NCI-H2227 treated with DMSO at 0.1 percent for 48 hours (cell line): ENCODE measurements at places on chromosomes 6 and 20.

GRCh38 chr6:39793516-39793915 lies 1.3 kb downstream of the DAAM2 start:
- DNase-seq, result no peak

- DNase-seq, result peak; percentile 52
These were observed 147.9 kb downstream of the SOX4 start for GRCh38 chr6:21741221-21742109.

GRCh38 chr6:139944131-139944530 lies 569.7 kb upstream of the CITED2 start:
- DNase-seq, result no peak

- no peak for DNase-seq
These were observed 16.8 kb downstream of the TAF4 start for GRCh38 chr20:62048821-62049291.

- DNase-seq, result no peak
These were observed 16.1 kb upstream of the PBOV1 start for GRCh38 chr6:138234363-138234762.

GRCh38 chr6:29723262-29723665 lies at the start of gene HLA-F:
Gene HLA-F, plus strand, starts transcription at chr6:29723434. Its CDS starts 30 bp downstream, at chr6:29723464.
- DNase-seq, result peak; percentile 75

DNA sequence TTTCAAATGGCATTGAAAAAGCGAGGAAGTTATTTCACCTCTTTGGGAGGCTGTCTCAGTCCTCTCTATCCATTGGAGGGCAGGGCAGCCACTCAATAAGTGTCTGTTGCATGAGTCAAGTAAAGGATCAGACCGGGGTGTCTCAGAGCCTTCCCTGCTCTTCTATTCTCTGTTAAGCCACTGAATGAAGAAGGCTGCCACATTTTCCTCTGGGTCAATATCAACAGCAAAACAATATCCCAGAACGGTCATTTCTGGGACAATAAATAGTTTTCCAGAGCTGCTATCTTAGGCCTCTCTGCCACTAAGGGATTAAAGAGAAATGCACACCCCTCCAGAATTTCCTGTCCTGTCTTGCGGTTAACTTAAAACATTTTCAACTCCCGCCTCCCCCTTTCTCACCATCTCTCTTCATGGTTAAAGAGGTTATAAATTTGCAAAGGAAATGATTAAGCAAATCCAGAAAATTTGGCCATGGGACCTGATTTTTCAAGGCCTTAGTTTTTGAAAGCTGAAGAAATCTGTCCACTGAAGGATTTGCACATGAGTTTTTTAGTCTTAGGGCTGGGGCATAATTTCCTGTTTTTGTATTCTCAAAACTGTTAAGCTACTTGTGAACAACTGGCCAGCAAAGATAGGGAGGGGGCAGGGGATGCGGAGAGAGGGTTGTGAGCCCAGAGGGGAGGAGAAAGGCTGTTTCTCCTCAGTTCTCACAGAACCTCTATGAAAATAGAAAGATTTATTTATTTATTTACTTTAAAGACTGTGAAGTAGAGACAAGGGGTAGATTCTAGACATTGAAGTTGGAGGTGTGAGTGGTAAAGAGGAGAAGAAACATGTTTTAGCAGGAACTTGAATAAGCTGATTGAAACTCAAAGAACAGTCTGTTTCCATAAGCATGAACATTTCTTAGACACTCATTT lies 135.7 kb downstream of the BCAS1 start:
- DNase-seq, result no peak

GRCh38 chr20:21280522-21281016 lies 22.6 kb upstream of the XRN2 start:
- no peak for DNase-seq

GRCh38 chr6:69774740-69775584 lies 21.8 kb downstream of the LMBRD1 start:
- no peak for DNase-seq

DNA sequence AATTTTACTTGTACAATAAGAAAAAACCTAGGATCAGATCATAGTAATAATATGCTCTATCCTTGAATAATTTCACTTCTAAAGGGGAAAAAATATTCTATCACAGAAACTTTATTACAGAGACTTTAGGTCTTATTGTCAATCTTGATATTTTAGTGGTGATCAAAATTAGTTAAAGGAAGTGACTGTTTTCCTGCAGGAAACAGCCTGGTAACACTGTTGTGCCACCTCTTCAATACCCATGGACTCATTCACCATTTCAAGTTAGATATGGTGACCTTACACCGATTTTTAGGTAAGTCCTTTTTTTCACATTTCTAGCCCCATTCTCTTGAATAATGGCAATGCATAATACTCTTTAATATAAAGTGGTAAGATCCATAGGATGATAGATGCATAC lies 99.2 kb downstream of the MTFR2 start:
- DNase-seq, result no peak

- DNase-seq, result no peak
These were observed 9.1 kb downstream of the PTGIS start for GRCh38 chr20:49558826-49559225.

- no peak for DNase-seq
These were observed at the start of gene SOX18 for GRCh38 chr20:64049060-64049877. Gene SOX18, minus strand, starts transcription at chr20:64049639. Its CDS starts 123 bp downstream, at chr20:64049516.

DNA sequence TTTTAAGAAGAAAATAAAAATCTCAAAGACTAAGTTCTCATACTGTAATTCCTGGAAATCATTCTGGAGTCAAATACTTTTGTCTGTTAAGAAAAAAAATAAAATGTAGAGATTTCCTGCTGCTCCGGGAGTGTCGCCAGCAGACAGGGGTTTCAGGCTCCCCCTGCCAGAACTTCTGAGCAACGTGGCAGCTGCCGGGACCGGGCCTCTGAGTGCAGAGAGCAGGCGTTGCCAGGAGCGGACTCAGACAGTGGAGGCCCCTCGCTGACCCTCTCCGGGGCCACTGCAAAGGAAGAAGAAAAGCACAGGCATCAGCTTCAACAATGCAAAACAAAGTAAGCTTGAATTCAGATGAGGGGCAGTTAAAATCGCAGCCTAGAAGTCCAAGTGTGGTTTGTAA lies 95.5 kb downstream of the THBS2 start:
- DNase-seq, result no peak

- no peak for DNase-seq
These were observed 10.0 kb downstream of the TRAM2 start for GRCh38 chr6:52566853-52567279.

DNA sequence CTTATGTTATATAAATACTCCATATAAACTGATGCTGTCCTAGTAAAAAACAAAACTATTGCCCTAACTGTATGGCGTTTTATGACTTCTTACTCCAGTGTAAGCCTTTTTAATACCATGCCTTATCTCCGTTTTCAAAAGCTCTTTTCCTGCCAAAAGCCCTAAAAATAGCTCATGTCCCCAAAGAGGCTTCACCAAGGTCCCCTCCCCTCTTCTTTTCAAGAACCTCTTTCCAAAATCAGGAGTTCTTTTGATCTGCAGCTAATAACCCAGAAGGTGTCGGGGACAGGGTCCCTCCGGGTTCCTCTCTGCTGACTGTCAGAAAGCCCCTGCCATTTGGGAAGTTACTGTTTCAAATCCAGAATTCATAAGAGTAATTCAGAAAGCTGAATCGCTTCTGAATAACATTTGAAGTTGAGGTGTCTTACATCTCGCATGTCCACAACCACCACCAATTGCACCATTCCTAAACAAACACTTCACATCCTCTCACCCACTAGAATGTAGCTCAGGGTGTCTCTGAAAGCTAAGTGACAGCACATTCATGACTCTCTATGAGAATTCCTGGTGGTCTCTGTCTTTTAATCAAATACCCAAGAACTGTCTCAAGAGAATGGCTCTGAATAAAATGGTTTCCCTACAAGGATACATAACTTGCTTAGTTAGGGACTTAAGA lies 13.3 kb downstream of the TASP1 start:
- DNase-seq, result no peak

- DNase-seq, result no peak
These were observed 67.7 kb upstream of the IRAK1BP1 start for GRCh38 chr6:78799682-78800081.

DNA sequence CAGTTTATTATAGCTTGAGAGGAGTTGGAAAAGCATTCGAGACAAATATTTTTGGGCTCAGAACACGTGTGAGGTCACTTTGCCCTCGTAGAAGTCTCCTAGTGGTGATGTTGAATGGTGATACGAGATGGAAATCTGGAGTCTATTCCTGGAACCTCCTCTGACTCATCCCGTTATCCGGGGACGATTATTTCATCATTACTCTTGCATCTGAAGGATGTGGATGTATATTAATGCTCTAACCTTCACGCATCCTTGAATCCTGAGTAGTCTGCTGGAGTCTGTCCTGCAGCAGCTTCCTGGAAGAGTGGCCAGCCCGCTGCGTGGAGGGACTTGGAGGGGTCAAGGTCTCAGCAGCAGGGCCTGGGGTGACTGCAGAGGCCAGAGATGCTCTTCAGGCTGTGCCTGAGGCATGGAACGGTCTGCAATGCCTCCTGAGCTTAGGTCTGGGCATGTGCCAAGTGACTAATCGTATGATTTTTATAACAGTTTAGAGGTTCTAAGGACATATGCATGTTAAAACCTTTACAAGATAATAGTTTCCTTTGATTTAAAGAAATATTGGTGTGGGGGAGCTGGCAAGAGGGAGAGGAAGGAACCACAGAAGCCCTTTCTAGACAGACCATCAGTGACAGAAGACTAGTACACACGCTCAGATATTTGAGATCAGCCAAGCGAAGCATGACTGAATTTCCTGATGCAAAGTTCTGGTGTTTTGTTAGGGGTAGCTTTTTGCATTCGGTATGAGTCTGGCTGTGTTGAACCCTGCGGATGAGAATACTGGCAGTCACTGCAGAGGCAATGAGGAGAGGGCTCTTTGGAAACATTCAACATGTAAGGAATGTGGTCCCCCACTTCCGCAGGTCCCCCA lies 400.2 kb downstream of the QKI start:
- DNase-seq, result no peak

DNA sequence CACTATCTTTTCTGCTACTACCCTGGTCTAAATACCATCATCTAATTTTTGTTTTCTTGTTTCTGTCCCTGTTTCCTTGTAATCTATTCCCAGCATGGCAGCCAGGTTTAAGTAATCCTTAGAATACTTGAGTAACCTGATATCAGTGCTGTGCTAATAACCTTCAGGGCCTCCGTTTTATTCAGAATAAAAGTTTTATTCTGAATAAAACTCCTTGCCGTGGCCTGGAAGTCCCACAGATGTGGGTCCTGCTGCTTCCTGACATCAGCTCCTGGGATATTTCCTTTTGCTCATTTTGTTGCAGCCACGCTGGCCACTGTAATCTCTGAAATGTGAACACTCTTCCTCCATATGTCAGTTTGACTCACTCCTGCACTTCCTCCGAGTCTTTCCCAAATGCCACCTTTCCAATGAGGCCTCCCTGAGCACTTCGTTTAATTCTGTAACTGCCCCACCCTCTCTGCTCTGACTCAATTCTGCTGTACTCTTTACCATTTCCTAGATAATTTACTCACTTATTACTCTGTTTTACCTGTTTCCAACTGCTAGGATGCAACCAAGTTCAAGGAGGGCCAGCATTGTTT lies 114.0 kb upstream of the FOXA2 start:
- no peak for DNase-seq

GRCh38 chr20:49160057-49160929 lies 27.8 kb downstream of the STAU1 start:
- no peak for DNase-seq

DNA sequence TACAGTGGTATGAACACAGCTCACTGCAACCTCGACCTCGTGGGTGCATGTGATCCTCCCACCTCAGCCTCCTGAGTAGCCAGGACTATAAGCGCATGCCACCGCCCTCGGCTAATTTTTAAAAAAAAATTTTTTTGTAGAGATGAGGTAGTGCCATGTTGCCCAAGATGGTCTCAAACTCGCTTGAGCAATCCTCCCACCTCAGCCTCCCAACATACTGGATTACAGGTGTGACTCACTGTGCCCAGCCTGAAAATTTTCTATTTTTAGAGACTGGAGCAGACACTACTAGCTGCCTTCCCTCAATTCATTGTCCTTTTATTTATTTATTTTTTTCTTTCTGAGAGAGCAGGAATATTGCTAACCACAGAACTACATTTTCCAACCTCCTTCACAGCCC lies 20.3 kb upstream of the GTF3C6 start:
- DNase-seq, result no peak

DNA sequence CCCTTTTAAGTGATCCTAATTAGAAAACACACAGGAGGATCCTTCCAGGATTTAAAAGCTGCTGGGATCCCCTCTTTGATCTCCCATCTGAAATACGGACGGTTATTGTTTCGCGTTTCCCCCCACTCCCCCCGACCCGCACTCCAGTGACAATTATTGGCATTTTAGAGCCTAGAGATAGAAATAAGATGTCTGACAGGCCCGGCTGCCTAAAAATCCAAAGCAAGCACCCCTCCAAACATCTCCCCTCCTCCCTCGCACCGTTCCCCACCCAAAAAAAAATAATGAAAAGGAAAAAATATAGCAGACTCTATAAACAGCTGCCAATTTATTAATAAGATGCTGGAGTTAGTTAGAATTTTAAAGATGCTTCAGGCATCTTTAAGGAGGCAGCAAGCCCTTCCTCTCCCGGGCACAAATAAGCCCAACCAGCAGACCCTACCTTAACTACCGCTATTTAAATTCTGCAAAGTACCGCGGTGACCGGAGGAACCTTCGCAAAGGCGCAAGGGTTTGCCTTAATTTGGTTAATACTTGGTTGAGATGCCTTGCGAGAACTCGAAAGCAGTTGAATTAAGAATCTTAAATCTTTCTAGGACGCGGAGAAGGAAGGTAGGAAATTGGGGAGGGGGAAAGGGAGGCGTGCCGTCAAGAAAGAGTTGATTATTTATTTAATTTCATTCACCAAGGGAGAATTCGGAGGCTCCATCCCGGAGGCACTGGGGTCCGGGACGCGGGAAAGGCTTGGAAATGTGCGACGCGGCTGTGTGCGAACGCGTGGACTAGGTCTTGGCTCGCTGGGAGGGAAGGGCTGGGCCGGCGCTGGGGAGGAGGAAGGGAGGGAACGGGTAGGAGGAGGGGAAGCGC lies 1.5 kb upstream of the ISM1 start:
- no peak for DNase-seq

DNA sequence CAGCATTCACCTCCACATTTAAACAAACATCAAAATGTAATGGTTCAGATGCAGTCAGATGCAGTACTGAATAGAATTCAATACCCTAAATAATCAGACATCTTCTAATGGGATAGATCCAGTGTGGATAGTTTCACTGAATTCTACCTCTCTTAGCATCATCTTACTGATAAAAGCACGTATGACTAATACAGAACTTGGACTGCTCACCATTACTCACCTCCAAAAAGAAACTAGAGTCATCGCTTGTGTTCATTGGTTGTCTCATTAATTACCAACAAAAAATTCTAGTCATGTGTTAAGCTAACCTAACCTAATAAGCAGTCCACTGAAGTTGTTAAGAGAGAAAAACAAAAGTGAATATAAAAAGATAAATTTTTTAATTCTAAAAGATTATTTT lies 165.9 kb upstream of the IRAK1BP1 start:
- no peak for DNase-seq

GRCh38 chr20:54228841-54229240 lies 21.0 kb downstream of the PFDN4 start:
- DNase-seq, result no peak
